ENCODE measurements at places on chromosomes 3 and 15. TPM values are rescaled to one million over a fixed set of nuclear protein-coding genes. Genes with fewer than 3 reads are reported as not detected.

Gene ARL14
- not detected for total RNA-seq

Gene IFT122
- total RNA-seq, result 34.3 TPM

Gene IL17RB
- not detected for total RNA-seq

Gene A4GNT
- total RNA-seq, result not detected

Gene SLC28A1
- total RNA-seq, result not detected

Gene ZNF502
- 7.1 TPM for total RNA-seq

Gene IMPG2
- 0.13 TPM for total RNA-seq

Gene GOLGA8S
- total RNA-seq, result 0.47 TPM

Gene SCN11A
- 0.36 TPM for total RNA-seq

Gene PPP1R14D
- total RNA-seq, result not detected

DNA sequence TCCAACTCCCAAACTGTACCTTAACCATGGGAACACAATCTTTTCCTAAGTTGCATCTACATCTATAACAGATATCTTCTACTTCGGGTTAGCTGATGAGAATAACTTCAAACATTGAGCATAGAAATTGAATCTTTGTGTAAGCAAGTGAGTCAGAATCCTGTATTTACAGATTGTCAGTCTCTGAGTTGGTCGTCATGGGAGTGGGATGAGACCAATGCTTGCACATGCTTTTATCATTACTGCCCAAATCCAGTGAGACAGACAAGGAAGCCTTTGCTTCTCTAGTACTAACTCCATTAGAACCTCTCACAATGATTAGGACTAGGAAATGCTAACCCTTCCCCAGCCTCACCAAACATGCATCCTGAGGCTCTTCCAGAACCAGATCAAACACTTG, 587.1 kb upstream of the ZNF717 start:
- DNase-seq, result no peak

- no peak for DNase-seq
These were observed 45.3 kb upstream of the ATP2B2 start for GRCh38 chr3:10550705-10551104.

DNA sequence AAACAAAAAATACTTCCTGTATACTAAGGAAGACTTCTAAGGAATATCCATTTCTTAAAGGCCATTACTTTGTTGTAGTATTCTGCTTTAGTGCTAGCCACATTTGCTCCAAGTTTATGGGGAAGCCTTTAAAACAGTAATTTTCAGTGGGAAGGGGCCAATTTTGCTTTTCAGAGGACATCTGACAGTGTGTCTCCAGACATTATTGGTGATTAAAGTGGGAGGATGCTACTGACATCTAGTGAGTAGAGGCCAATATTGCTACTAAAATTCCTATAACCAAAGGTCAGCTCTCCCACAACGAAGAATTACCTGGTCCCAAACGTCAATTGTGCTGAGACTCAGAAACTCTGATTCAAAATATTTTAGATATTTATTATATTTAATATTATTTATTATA, 24.8 kb downstream of the SLC28A2 start:
- DNase-seq, result no peak

DNA sequence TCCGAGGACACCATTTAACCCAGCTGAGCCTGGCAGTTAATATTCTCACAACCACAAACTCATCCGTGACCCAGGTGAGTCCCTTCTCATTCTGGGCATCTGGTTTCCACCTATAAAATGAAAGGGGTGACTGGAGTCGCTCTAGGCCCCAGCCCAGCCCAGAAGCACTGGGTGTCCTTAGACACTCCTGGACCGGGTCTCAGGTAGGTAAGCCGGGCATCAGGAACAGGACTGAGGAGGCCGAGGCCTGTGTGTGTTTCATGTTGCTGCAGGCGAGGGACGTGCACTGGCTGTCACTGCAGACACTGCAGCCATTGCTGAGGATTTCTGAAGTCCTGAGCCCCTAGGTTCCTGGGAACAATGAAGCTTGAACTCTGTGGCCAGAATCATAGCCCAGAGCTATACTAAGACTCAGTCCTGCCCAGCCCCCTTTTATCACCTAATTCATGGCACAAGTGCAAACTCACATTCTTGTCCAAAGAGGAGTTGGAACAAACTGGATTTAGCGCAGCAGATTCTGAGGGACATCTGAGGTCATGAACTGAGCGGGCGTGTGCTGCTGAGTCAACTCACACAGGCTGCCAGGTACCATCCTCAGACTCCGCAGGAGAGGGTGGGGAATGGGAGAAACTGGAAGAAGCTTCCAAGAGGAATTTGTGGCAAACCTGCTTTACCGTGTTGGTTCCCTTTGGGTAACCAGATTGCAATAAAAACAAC, 184.9 kb downstream of the FAM43A start:
- DNase-seq, result no peak

DNA sequence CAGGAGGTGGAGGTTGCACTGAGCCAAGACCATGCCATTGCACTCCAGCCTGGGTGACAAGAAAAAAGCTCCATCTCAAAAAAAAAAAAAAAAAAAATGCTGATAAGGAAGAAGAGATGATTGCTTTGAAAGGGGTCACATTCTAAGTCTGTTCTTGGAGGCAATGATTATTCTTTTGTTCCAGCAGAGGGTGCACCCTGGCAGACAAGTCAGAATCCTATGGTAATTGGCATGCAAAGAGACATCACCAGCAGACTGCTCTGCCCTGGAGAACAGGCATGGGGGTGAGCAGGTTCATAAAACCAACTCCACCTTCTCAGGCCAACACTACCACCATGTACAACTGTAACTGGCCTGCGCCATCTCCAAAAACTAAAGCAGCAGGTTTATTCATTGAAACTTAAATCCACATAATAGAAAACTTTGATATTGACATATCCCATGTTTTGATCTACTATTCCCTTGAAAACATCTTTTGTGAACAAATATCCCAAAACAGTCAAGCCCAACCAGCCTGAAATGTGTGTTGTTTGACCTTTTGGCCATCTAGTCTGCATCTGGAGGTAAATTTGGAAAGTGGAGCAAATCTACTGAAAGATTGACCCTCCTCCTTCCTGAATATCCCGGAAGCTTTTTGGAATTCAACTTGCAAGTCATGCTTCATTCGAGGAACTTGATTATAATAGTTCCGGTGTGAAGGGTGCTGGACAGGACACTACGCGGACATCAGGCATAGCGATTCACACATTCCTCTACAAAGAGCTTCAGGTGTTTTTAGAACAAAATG, 100.3 kb downstream of the MECOM start:
- no peak for DNase-seq

- no peak for DNase-seq
These were observed 102.1 kb upstream of the AGBL1 start for GRCh38 chr15:85977586-85977985.

GRCh38 chr3:129553719-129554118, 10.7 kb downstream of the H1-8 start:
- no peak for DNase-seq

DNA sequence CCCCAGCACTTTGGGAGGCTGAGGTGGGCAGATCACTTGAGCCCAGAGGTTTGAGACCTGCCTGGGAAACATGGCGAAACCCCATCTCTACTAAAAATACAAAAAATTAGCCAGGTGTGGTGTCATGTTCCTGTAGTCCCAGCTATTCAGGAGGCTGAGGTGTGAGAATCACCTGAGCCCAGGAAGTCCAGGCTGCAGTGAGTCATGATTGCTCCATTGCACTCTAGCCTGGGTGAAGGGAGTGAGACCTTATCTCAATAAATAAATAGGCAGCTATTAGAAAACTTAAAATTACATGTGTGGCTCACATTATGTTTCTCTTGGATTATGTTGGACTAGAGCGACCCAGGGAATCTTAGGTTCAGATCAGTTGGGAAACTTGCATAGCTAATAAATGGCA, 69.7 kb downstream of the RPLP1 start:
- no peak for DNase-seq

GRCh38 chr15:33234020-33234461, 39.5 kb upstream of the FMN1 start:
- no peak for DNase-seq

GRCh38 chr15:66931768-66932633, 133.4 kb upstream of the SMAD3 start:
- DNase-seq, result no peak

Measured in omental fat pad (tissue), 4 donors.